Naive B cell (primary cell): ENCODE measurements at places on chromosomes 3 and 15.

- DNase-seq: no peak
These were observed 52.5 kb upstream of the CHRM5 start for GRCh38 chr15:33915571-33916407.

GRCh38 chr3:66475386-66476020, 25.3 kb downstream of the LRIG1 start:
- no peak for DNase-seq

GRCh38 chr15:68298336-68298735, 20.8 kb downstream of the FEM1B start:
- no peak for DNase-seq

- no peak for DNase-seq
These were observed 12.0 kb downstream of the CGGBP1 start for GRCh38 chr3:88046766-88047165.

GRCh38 chr3:140529558-140529957, 148.3 kb upstream of the TRIM42 start:
- no peak for DNase-seq

DNA sequence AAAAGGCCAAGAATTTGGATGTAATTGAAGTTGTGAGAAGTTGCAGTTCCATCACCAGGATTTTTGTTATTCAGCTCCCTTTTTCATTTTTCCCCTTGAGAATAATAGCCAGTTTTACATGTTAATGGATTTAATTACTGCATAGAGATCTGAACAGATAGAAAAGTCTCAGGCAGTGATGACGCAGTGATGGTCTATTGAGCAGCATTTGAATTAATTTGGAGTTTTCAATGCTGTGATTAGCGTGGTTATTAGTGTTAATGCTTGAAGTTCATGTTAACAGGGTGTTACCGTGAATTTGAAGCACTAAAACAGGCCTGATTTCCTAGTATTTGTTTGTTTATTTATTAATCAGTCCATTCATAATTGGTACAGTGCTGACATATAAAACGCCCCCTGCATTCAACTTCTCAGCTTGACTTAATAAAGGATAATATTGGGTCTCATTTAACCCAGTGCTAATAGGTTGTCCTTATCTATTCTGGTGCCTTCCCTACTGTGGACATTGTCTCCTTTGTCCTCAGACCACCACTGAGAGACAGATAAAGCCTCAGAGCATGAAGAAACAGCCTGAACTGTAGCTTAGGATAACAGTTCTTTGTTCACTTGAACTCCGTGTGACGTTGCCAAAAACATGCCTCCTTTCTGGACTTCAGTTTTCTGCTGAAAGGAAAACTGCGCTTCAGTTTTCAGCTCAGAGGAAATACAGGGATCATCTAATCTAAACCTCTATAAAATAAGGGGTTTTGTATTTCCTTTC, 82.4 kb downstream of the RTP4 start:
- no peak for DNase-seq

DNA sequence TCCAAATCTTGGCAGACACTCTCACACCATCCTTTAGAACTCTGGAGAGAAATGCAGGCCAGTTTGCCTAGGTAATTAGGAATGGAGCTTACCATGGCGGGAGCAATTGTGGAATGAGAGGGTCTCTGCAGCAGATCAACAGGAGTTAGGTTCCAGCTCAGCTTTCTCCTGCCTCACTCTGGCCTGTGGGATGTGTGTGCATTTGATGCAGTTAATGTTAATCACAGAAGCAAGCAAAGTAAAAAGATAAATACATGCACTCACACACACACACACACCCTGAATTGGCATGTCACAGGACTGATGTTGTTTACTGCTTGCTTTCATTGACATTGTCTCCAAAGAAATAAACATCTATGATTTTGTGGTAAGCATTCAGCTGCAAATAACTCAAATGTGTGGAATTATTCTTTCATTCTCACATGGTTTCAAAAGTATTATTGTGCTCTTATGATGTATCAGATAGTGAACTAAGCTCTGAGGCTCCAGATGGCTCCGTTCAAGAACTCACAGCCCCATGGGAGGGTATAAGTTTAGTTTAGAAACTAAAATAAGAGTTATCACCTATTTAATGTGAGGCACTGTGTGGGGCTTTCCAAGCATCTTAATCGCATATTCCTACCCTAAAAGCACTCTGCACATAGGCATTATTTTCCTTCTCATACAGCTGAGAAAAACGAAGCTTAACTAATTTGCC, 31.3 kb upstream of the BFSP2 start:
- no peak for DNase-seq

DNA sequence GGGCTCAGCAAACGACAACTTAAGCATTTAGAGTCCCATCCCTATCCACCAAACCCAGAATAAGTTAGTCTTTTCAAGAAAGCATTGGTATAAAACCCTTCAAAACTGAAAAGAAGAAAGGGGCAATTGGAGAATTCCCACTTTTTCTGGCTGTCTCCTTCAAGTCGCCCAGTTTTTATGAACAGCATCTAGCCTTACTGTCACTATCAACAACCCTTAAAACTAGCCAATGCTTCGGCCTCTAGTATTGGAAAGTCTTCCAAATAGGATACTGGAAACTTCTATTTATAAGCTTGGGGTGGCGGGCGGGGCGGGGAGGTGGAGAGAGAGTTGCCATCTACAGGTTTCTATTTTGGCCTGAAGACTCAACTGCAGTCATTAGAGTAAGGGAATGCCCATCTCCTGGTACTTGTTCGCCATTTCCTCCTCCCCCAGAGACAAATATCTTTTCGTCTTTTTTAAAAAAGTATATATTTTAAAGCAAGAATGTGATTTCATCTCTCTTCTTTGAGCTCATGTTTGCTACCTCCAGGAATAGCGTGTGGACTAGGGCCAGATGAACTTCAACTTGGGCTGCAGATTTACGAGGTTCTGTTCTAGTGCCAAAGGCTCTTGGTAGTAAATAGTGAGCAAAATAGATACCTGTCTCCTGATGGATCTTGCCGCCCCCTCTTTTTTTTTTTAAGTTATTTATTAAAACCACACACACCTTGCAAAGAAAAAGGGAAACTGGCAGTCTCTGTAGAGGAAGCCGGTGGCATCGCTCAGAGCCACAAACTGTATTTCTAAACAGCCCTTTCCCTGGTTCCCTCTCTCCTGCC, 2.7 kb downstream of the BCL6 start:
- peak; percentile 28 for DNase-seq

GRCh38 chr3:102979682-102980354, 545.0 kb downstream of the ZPLD1 start:
- DNase-seq: no peak

DNA sequence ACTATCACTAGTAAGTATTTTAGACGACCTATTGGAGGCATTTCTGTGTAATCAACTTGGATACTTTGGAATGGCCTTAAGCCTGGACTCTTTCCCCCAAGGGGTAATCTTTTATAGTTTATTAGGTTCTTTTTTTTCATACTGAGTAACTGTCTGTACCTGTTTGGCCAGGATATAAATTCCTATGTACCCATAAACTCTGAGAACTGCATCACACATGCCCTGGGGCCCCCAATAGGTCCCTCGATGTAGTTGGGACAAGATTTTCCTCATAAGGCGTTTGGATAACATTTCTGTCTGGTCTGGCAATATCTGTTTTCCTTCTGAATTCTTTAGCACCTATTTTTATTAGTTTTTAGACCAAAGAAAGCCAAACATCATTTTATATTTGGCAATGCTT, 86.4 kb upstream of the WNT7A start:
- no peak for DNase-seq

GRCh38 chr3:152038490-152038889, 165.0 kb downstream of the SUCNR1 start:
- no peak for DNase-seq

GRCh38 chr3:158261371-158261991, 151.6 kb downstream of the RSRC1 start:
- DNase-seq: no peak

GRCh38 chr3:155869691-155870090, 759 bp upstream of the GMPS start:
- DNase-seq: no peak

GRCh38 chr15:56495533-56495932, 30.6 kb upstream of the MNS1 start:
- DNase-seq: no peak

DNA sequence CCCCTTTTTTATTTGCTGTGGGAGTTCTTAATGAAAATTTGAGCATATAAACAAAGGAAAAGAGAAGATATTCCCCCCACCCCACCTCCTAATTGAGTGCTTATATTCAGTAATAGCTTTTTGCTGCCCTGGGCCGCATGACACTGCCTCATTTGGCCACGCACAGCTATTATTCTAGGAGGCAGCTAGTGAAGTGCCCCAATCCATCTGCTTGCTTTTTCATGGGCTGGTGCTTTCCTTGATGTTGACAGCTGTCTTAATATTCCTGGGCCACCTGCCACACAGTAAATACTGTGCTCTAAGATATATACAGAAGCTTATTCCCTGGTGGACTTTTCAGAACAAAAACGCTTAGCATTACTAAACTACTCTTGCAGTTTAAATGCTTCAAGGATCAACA, 3.8 kb upstream of the CRYBG3 start:
- DNase-seq: no peak

- no peak for DNase-seq
These were observed 59.6 kb downstream of the C3orf38 start for GRCh38 chr3:88209356-88209755.

GRCh38 chr3:71690341-71690841, 34.8 kb downstream of the EIF4E3 start:
- no peak for DNase-seq

GRCh38 chr15:52037889-52038505, 19.0 kb downstream of the MAPK6 start:
- DNase-seq: no peak

- DNase-seq: no peak
These were observed 57.9 kb upstream of the EPHA6 start for GRCh38 chr3:96756516-96756915.

DNA sequence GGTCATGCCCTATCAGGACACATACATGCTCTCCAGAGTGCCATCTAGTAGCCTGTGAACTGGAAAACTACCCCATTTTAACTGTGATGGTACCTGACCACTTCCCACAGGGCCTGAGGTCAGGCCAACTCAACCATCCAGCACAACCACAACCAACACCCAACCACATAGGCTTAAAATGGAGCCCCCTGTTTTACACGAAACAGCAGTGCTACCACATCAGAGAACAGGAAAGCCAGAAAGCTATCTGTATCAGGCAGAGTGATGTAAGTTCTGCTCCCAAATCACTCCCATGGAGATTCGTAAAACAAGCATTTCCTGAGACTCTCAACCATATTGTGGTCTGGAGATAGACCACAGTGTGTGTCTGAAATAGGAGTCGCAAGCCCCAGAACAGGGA, 1017.3 kb upstream of the EPHA6 start:
- no peak for DNase-seq

DNA sequence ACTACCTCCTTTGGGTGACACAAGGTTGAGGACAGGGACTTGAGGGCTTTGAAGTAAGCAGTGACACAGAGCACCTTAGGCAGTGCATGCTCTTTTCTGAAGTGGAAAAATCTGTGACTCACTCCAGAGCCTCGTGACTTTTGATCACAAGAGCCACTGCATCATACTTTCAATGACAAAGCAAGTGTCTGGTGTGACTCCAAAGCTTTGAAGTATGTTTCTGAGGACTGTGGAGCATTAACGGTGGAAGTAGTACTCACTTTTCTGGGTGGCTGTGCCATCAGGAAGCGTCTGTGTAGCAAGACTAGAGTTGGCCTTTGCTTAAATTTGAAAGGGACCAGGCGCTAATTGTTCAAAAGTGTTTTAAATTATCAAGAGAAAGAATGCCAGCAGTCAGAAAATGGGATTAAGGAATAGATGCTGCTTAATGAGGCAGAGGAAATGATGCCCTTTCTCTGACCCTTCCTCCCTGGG, 210.7 kb upstream of the TRIM42 start:
- no peak for DNase-seq

DNA sequence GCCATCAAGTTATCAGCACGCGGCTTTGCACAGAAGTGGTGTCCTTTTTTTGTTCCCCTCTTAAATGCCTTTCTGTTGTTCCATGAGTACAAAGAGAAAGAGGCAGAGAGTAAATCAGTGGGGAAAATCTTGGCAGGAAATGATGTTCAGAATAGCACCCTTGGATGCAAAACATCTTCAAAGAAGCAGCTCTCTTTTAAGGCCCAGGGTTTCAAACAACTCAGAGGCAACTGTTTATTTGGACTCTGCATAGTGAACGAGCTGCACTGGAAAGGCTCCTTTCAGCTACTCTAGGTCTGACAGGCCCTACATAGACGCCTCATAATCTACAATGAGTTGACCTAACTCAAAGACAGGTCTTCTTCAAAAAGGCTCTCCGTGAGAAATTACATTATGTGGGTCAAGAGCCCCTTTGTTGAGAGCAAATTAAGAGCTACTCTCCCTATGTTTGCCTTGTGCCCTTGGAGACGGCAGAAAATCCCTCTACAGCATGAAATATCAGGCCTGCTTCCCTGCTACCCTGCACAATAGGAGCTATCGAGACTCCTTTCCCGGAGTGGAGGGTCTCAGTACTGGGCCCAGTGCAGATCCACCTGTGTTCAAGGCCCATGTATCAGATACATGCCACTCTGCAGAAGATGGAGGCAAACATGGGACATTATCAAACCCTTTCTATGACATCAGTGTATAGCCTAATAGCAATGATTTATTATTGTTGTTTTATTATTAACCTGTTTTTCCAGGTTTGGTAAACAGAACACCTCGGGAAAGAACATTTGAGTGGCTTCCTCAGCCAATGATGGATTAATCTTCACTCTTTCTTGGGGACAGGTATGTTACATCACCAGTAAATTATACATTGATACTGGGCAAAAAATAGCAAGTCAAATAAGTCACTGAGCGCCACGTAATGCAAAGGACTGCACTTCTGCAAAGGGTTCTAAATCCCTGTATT, 53.1 kb downstream of the HEG1 start:
- DNase-seq: no peak

GRCh38 chr3:165817160-165817709, 20.0 kb downstream of the BCHE start:
- DNase-seq: no peak

- DNase-seq: no peak
These were observed 654.4 kb upstream of the ADAMTS9 start for GRCh38 chr3:65342084-65342683.
